ENCODE measurements at places on chromosomes 5 and 9.

DNA sequence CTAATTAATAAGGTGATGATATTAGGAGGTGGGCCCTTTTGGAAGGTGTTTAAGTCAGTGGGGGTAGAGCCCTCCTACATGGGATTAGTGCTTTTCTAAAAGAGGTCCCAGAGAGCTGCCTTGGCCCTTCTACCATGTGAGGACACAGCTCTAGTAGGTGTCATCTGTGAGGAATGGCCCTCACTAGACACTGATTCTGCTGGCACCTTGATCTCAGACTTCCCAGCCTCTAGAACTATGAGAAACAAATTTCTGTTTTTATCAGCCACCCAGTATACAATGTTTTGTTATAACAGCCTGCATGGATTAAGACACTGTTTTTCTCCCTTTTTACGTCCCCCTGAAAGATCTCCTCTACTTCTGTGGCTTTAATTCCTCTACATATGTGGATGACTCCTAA, 31.6 kb downstream of the ACER2 start:
- DNase-seq, result no peak

- no peak for DNase-seq
Measured at GRCh38 chr9:72205513-72205912, 56.3 kb downstream of the GDA start.

GRCh38 chr9:23526806-23527205, 299.2 kb downstream of the ELAVL2 start:
- no peak for DNase-seq

GRCh38 chr5:1378866-1379659, 34.2 kb upstream of the CLPTM1L start:
- DNase-seq, result no peak

DNA sequence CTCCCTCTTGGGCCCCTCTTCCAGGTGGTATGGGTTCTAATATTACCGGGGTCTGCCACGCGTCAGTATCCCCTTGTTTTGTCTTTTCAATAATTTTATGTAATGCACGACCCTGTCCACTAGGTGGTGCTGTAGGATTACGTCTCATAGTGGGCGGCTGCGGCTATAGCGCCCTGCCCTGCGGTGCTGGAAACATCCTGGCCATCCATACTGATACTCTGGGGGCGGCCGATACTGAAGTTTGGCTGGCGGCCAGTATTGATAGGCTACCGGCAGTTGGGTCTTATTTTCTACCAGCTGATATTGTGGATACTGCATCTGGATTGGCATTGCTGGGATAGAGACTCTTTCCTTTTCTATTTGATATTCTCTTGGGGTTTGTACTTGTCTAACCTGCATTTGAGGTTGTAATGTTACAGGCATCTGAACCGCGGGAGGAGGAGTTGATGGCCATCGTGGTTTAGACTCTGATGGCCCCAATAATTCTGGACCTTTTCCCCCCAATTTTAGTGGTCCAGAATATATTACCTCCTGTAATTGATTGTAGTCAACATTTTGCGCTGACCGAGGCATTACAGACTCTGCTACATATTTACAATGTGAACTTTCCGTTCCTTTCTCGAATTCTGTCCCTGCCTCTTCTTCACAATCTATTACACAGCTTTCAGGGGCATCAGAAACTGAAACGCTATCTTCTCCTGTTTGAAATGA, 3.3 kb upstream of the TMEM141 start:
- DNase-seq, result no peak

GRCh38 chr5:6328173-6328572, 50.2 kb downstream of the MED10 start:
- no peak for DNase-seq

DNA sequence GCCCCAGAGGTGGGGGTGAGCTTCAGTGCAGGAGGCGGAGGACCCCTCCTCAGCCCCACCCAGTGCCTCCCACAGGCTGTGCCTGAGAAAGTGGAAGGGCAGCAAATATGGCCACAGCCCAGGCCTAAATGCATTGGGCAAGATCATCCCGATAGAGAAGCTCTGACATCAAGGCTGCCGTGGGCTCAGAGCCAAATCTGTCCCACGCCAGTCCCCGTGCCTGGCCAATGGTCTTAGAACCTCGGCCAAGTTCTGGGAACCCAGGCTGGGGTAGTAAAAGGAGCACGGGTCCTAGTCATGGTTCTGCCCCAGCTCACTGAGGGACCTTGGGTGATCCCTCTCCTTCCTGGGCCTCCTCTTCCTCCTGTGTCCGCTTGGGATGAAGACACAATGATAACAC, 27.7 kb upstream of the TNIP1 start:
- no peak for DNase-seq
